Daoy (cell line): ENCODE measurements at places on chromosomes 5 and 9. TPM values are rescaled to one million over a fixed set of nuclear protein-coding genes. Genes with fewer than 3 reads are reported as not detected.

- peak; percentile 63 for DNase-seq
Observed at GRCh38 chr9:137050570-137050969, 3.3 kb downstream of the ENTPD2 start.

GRCh38 chr5:178287791-178288105 lies 55.1 kb upstream of the PHYKPL start:
- no peak for DNase-seq

- DNase-seq, result no peak
Observed at GRCh38 chr9:128102861-128103588, 24.5 kb downstream of the PTGES2 start.

Gene HSPB3
- 1.3 TPM in 1 of 2 replicates, not detected in the other for total RNA-seq

GRCh38 chr5:39986614-39987013 lies 561.8 kb upstream of the DAB2 start:
- no peak for DNase-seq

DNA sequence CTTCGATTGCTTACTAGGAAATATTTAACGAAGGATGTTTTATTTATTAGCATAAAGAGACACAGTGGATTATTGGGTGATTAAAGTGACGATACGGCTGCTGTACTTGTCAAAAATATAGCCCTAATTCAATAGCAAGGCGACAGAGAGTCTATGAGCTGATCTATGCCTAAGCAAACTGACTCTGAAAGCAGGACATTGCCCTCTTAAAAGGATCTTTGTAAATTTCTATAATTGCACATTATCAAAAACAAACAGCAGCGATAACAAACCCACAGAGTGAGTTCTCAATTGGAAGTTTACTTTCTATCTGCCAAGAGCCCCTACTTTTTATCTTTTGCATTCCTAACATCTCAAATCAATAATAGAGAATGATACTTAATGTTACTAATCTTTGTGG lies 31.4 kb downstream of the TLX3 start:
- no peak for DNase-seq

- peak; percentile 72 for DNase-seq
Observed at GRCh38 chr5:178839319-178839704, 20.4 kb upstream of the ZNF354B start.

GRCh38 chr9:98995059-98995671 lies 51.5 kb downstream of the COL15A1 start:
- peak; percentile 62 for DNase-seq

DNA sequence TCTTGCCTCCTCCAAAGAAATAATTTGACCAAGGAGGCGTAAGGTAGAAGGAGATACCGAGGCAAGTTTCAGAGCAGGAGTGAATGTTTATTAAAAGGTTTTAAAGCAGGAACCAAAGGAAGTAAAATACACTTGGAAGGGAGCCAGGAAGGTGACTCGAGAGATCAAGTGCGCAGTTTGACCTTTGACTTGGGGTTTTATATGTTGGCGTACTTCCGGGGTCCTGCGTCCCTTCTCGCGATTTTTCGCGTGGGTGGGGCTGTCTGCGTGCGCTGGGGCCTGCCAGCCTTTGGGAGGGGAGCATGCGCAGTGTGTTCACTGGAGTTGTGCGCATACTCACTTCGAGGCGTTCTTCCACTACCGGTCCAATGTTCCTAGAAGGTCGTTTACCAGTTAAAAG lies 166.0 kb upstream of the IRX2 start:
- peak; percentile 67 for DNase-seq

DNA sequence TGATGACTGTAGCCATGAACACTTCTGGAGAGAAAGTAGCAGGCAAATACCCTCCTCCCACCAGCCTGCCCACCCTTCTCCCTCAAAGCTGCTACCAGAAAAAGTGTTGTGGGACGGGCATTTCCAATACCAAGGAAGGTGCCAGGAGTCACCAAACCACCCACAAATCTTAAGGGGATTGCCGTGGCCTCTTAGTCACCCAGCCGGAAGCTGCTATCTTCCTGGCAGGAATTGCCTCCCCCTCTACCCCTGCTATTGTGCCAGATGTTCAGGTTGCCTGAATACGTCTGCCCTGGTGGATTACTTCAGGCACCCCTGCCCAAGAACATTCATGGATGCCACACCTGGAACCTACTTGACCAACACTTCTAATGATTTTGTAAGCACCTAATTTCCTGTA lies 156.1 kb downstream of the TTC39B start:
- DNase-seq, result peak; percentile 33

Gene INSL6
- not detected in 2 replicates for total RNA-seq

DNA sequence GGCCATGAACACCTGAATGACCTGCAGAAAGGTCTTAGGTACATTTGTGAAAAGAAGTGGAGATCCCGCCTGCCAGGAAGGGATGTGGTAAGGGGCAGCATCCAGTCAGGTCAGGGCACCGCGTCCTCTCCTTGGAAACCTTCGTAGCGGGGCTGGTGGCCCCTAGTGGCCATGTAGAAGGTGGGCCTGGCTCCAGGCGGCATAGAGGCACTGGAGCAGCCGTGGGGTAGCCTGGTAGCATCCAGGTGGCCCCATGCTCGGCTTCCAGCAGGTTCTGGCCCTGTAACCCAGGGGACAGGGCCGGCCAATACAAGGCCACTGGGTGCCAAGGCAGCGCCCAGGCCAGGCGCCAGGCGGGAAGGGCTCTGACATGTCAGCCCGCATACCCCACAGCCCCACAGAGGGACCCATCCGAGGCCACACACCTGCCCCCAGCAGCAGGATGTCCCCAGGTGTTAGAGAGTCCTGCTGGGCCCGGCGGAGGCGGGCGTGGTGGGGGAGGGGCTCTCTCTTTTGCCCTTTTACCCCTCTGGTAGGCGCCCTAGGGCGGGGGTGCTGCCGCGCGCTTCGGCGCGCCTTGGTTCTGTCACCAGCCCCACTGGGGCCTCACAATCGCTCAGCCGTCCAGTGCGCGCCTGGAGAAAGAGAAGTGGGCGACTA lies 58.3 kb upstream of the SPATA31E1 start:
- DNase-seq, result no peak

Gene RHOBTB3
- 91.7 and 120 TPM in 2 replicates for total RNA-seq

- no peak for DNase-seq
Observed at GRCh38 chr5:74143721-74144330, 496.7 kb downstream of the ENC1 start.

- no peak for DNase-seq
Observed at GRCh38 chr5:179822059-179822432, 1.3 kb downstream of the SQSTM1 start.

DNA sequence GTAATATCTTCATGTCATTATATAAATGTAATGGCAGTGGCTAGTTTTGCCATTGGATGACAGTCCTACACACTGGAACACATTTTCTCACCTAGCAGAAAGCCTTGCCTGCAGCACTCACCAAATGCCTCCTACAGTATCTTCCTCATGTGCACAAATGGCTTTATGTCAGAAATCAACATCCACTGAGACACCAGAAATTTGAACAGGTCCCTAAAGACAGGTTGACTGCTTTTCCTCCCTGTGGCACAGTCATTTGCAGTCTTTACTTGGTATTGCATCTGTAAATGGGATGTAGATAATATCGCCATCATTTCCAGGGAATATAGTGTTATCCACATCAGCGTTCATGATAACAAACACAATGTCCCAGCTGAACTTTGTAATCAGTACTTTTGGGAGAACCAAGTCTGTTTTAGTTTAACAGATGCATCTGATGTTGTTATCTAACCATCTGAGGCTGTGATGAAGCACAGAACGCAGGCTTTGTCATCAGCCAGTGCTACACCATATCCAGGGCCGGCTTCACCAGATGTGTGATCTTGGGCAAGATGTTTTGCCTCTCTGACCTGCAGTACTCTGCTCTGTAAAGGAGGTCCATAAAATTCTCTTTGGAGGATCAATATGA lies 83.9 kb upstream of the TAS2R1 start:
- no peak for DNase-seq

DNA sequence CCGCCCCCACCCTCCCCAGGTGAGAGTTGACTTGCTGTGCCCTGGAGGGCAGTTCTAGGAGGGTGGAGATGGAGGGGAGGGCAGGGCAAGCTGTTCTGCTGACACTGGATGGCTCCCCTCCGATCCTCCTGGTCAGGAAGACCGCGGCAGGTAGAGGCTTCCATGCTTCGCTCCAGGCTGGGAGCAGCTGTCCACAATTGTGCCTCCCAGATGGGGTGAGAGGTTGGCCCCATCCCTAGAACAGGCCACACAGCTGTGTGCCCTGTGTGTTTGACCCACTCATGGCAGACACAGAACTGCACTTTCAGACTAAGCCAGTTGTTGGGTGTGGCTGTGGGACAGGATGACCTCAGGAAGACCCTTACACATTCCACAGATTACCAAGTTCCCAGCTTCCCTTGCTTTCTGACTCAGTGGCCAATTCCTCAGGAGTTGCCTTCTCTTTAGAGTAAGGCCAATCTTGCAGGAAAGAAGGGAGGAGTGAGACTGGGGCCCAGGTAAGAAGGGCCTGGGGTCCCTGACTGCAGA lies 72.1 kb upstream of the HSPA9 start:
- DNase-seq, result no peak

- no peak for DNase-seq
Observed at GRCh38 chr9:109331353-109331752, 10.5 kb upstream of the EPB41L4B start.

Gene PHYHD1
- not detected in 2 replicates for total RNA-seq

Gene LAMC3
- total RNA-seq, result 2.5 and 3.8 TPM in 2 replicates

Gene LCN12
- total RNA-seq, result not detected in 2 replicates

GRCh38 chr9:90861826-90862740 lies 60.5 kb downstream of the SYK start:
- DNase-seq, result no peak

- DNase-seq, result no peak
Observed at GRCh38 chr5:1441166-1441865, 3.9 kb downstream of the SLC6A3 start.

Gene TSLP
- 0.03 TPM in 1 of 2 replicates, not detected in the other for total RNA-seq

DNA sequence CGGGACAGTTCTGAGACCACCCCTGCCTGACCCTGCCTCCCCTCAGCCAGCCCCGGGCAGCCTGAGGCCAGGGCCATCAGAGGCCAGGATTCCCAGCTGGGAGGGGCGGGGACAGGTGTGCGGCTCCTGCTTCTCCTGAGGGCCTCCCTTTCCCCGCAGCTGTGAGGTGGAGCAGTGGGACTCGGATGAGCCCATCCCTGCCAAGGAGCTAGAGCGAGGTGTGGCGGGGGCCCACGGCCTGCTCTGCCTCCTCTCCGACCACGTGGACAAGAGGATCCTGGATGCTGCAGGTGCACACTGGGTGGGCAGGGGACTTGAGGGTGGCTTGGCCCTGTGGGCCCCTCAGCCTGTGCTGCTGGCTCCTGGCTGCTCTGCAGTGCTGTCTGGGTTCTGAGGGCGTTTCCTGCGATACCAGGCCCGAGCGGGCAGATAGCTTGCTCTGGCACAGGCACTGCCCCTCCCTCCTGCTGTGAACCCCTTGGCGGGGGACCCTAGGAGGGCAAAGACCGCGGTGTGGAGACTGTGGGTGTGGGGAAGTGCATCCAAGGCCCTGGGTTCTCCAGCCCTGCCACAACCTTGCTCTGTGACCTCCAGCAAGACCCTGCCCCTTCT lies 2.3 kb downstream of the GRHPR start:
- no peak for DNase-seq

DNA sequence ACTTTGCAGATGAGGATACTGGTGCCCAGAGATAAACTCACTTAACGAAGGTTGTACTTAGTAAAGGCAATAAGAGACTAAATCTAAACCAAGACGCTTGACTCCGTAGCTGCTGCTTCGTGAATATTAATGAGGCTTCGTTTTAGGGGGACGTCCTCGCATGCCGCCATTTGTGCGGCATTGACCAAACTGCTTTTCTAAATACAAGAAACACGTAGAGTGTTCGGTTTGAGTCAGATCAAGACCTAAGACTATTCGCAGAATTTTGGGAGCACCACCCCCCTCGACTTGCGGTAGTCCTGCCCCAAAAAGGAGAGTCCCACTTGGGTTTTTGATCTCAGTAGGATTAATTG lies 1.1 kb downstream of the NPM1 start:
- no peak for DNase-seq

GRCh38 chr5:176901260-176902101 lies 2.3 kb upstream of the HK3 start:
- DNase-seq, result no peak

DNA sequence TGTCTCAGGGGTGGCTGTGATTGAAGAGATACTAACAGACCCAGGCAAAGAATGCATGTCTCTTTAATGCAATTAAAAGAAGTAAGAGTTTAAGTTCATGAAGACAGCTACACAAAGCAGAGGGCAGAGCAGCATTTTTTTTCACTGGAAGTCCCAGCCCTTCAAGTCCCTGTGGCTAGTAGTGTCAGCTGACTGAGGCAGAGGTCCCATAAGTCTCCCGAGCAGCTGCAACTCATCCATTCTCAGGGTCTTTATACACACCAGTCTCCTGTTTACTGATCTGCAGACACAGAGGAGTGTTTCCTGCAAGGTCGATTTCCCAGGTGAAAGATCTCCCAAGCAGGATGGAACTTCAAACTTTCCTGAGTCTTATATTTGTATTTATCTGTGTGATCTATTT lies 169.4 kb upstream of the GLRA1 start:
- DNase-seq, result no peak
